ENCODE measurements at places on chromosomes 11 and 22.

GRCh38 chr11:450809-451451, 851 bp downstream of the PTDSS2 start:
- peak; percentile 68 for DNase-seq

DNA sequence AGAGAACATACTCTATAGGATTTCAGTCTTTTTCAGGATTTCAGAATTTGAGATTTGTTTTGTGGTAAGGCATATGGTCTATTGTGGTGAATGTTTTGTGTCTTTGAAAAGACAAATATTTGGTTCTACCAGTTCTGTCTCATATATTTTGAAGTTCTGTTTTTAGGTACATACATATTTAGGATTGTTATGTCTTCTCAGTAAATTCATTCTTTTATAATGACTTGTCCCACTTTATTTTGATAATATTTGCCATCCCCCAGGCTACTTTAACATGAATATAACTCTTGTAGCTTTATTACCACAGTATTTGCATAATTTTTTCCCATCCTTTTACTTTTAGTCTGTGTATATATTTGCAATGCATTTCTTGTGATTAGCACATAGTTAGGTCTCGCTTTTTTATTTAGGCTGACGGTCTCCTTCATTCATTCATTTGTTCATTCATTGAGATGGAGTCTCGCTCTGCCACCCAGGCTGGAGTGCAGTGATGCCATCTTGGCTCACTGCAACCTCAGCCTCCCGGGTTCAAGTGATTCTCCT, 32.1 kb downstream of the MTMR3 start:
- DNase-seq: no peak

- DNase-seq: no peak
These were observed 3.0 kb downstream of the PRSS23 start for GRCh38 chr11:86803136-86804045.

DNA sequence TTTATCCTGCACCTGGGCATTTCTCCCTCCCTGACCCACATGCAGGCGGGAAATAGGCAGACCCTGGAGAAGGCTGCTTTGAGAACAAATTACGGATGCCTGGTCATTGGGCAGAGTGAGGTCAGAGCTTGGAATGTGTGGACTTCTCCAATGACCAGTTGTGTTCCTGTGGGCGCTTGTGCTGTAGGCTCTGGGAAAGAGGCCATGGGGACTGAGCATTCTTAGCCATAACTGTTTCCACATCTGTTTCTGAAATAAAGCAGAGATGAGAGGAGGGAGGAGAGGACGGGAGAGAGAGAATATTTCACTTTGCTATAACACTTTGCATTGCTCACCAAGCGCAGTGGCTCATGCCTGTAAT, 11.2 kb upstream of the TMEM184B start:
- no peak for DNase-seq

DNA sequence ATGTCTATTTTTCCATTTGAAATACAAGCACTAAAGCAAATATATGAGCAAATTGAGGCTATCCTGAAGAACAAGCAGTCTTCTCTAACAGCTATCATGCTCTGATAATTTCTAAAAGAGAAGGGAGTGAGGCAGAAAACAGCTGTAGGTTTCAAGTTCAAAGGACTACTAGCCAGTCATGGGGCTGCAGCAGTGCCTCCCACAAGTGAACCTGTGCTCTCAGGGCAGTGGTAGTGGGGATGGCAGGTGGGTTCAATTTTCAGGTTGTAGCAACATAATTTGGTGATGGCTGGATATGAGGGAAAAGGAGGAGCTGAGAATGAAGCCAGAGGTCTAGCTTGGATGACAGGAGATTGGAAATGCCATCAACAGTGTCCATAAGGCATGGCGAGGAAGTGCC, 93.5 kb upstream of the ARHGAP20 start:
- DNase-seq: no peak

- DNase-seq: no peak
These were observed 64.3 kb downstream of the BTG4 start for GRCh38 chr11:111447931-111448330.

DNA sequence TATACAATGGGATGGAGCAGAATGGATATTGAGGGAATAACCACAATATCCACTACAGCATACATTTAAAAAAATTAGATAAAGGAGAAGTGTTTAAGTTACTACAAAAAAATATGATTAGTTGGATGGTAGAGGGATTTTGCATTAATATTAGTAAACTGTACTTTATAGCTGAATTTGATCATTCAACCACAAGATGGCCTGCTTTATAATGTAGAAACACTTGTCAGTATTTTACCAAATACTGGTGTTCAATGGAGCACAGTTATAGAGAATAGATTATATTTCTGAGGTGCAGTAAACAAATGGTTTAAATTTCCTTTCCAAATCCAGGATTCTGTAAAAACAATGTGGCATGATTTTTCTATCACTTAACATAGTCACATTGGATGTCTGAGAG, 818.8 kb upstream of the CHORDC1 start:
- no peak for DNase-seq

DNA sequence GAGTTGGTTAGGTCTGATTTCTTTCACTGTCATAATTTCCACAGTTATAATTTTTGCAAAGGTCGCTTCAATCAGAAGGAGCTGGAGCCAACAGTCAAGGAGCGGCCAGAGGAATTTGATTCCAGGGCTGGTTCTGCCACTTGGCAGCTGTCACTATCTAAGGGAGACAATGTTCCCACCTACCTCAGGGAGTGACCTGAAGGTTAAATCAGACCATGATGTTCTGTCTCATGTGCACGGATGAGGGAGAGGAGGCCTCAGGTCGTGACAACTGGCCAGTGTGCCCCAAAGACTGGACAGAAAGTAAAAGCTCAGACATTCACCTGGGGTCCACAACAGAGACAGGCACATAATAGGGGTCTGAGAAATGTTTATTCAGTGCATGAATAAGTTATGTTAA, 7.6 kb downstream of the MRGPRD start:
- no peak for DNase-seq

- no peak for DNase-seq
These were observed 63.9 kb upstream of the USP47 start for GRCh38 chr11:11777897-11778296.

GRCh38 chr22:28250036-28250695, 331.1 kb upstream of the PITPNB start:
- DNase-seq: no peak

- DNase-seq: peak; percentile 41
These were observed 15.8 kb upstream of the TCF20 start for GRCh38 chr22:42286205-42286604.

DNA sequence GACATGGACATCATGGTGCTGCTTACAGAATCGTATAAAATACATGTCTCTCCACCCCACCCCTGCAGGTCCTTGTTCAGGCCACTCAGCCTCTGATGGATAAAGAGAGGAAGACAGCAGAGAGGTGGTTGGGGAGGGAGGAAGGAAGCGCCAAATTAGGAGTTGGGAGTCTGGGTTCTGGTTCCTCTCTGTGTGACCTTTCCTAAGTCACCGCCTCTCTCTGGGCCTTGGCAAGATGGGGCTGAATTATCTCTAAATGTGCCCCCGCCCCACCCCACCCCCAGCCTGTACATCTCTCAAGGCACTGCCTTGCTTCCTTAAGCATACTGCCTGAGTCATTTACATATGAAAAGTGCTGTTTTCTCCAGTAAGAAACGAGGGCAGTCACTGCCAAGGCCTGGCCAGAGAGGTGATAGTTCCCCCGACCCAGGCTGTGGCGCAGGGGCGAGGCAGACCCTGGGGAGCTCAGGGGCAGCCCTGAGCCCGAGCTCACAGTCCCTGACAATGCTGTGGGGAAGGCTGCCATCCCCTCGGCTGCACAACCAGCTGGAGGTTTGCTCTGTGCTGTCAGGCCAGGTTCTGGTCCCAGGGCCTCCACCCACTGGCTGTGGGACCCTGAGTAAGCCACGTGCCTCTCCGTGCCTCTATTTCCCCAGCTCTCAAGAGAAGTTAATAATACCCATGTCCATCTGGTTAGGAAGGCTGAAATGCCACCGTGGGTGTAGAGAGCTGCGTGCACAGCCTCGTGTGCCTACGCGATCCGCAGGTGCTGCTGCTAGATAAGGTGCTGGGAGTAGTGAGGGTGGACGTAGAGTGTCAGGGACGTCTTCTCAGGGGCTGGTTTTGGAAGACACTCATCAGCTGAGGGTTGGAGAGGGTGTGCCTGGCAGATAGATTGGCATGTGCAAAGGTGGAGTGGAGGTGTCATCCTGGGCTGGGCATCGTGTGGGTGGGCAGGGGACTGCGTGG, 55.3 kb downstream of the CACNA1I start:
- DNase-seq: no peak

- no peak for DNase-seq
These were observed 22.4 kb upstream of the SLC22A12 start for GRCh38 chr11:64568584-64569140.

- DNase-seq: no peak
These were observed 67.4 kb downstream of the ZBTB44 start for GRCh38 chr11:130247319-130247718.

DNA sequence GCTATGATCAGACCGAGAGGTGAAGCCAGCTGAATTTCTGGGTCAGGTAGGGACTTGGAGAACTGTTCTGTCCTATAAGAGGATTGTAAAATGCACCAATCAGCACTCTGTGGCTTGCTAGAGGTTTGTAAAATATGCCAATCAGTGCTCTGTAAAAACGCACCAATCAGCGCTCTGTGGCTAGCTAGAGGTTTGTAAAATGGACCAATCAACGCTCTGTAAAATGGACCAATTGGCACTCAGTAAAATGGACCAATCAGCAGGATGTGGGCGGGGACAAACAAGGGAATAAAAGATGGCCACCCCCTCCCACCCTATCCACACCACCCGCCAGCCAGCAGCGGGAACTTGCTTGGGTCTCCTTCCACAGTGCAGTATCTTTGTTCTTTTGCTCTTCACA, 6.4 kb upstream of the SEC14L4 start:
- DNase-seq: no peak

DNA sequence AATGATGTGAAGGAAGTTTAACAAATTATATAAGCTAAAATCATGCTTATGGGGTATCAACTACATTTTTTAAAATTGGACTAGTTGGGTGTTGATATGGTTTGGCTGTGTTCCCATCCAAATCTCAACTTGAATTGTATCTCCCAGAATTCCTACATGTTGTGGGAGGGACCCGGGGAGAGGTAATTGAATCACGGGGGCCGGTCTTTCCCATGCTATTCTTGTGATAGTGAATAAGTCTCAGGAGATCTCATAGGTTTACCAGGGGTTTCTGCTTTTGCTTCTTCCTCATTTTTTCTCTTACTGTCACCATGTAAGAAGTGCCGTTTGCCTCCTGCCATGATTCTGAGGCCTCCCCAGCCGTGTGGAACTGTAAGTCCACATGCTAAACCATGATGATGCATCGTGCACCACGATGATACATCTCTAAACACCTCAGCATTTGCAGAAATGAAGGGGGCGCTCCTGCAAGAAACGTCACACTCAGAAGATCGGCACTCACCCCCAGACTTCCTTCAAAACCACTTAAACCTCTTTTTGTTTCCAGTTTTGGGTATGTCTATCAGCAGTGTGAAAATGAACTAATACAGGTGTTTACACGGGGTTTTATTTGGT, 340.0 kb downstream of the SHANK2 start:
- DNase-seq: no peak

GRCh38 chr11:76674517-76675400, 4.2 kb upstream of the LRRC32 start:
- no peak for DNase-seq

DNA sequence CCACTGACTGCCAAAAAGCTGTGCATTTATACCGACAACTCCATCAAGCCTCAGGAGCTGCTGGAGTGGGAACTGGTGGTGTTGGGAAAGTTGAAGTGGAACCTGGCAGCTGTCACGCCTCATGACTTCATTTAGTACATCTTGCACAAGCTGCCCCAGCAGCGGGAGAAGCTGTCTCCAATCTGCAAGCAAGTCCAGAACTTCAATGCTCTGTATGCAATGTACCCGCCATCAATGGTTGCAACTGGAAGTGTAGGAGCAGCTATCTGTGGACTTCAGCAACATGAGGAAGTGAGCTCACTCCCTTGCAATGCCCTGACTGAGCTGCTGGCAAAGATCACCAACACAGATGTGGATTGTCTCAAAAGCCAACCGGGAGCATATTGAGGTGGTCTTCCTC, at the start of gene SLC22A25:
TSS of gene SLC22A25 (minus strand) at position 67 of the 400 bp plus-strand sequence. CDS start 13,947 bp downstream, outside the sequence.
- no peak for DNase-seq

GRCh38 chr11:95412074-95412473, 181.1 kb upstream of the SESN3 start:
- no peak for DNase-seq

DNA sequence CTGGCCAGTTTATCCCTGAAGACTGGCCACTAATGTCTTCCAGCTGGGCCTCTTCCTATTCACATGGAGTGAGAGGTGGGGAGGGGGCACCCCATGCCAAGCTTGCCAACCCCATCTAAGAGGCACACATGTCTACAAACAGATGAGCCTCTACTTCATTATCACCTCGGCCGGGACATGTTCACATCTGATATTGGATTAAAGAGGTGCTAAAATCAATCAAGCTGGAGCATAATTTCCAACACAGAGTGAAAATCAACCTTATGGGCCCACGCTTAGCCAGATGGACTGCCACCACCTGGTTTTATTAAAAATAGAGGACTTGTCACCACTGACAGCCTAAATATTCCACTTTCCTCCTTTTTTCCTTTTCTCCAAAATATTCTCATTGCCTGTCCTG, 162.6 kb upstream of the NARS2 start:
- DNase-seq: no peak

DNA sequence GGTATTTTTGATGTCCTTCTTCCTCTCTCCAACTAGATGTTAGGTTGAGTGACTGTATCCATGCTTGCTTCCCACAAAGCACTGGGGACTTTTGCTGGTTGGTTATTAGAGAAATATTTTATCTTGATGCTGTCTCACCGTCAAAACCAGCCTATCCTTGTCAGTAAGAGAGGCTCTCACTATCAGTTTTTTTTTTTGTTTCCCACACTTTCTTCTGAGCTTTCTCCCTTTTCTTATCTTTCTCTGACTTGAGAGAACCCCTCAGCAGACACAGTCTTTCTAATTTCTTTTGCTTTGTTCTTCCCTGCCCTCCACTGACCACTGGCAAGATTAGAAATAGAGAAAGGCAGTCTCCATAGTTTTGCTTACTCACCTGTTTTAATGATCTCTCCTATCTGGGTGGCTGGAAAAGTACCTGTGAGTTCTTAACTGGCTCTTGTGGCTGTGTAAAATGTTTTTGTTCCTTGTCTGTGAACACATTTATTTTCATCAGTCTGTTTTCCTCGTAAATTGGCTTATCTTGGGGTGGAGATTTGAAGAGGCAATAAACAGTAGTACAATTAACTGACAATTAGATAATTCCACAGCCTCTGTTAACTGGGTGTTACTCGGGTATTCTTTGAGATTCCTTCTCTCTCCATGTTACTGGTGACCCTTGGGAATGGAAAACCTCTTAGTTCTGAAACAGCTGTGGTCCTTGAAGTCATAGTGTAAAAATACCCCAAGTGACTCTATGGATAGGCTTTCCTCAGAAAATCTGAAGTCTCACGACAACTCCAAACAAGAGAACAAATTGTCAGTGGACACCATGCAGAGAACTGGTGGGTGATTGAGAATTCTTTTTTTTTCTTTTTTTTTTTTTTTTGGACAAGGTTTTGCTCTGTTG, at the start of gene NXPE1:
TSS of gene NXPE1 (minus strand) at position 457 of the 886 bp plus-strand sequence. CDS start 8,680 bp downstream, outside the sequence.
- no peak for DNase-seq

DNA sequence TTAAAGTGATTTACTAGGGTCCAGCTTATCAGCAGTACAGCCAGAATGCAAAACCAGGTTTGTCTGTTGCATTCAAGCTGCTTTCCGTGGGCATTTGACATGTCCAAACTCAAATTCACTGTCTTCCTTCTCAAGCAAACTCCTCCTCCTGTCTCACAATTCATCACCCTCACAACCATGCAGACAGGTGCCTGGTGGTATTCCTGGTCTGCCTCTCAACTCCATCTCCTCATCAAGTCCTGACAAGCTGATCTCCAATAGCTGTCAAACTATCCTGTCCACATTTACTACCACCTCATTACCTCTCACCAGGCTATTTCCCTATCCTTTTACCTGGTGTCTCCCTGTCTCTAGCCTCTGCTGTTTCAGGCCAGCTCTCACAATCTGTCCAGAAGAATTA, 49.1 kb upstream of the LYVE1 start:
- DNase-seq: no peak
